ENCODE measurements at places on chromosomes 13 and 19.

DNA sequence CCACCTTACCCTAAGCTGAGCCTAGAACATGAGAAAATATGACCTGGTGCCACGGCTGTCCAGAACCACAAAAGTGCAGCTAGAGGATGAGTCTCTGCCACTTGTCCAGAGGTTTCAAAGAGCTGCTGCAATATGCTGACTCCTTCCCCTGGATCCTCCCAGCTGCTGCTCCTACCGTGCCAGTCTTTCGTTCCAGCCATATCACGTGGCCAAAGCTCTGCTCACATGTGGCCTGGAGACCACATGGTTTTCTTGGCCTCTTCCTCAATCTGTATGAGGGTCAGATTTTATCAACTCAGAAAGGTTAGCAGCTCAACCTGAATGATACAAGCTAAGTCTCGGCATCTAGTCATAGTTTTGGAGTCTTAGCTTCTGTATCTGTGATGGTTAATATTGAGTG, 3.2 kb upstream of the SACS start:
- DNase-seq, result no peak

- no peak for DNase-seq
Observed at GRCh38 chr19:29843180-29844051, 31.6 kb downstream of the CCNE1 start.

GRCh38 chr19:3096267-3096901, 2.2 kb downstream of the GNA11 start:
- DNase-seq, result no peak

DNA sequence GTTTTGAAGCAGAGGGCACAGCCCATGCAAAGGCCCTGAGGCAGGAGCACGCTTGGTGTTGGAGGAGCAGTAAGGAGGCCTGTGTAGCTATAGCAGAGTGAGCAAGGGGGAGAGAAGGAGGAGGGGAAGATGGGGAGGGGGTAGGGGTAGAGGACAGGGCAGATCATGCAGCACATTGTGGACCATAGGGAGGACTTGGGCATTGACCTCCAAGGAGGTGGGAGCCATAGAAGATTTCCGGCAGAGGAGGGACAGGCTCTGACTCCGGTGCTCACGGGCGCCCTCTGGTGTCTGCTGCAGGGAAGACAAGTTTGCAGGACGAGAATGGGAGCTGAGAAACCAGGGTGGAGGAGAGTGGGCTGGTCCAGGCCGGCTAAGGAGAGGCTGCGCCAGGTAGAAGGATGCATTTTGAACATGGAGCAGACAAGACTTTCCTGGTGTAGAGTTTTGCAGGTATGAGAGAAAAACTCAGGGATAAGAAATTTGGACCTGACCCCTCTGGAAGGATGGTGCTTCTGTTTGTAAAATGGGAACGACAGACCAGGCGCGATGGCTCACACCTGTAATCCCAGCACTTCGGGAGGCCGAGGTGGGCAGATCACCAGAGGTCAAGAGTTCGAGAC, 13.7 kb upstream of the CREB3L3 start:
- peak; percentile 85 for DNase-seq

DNA sequence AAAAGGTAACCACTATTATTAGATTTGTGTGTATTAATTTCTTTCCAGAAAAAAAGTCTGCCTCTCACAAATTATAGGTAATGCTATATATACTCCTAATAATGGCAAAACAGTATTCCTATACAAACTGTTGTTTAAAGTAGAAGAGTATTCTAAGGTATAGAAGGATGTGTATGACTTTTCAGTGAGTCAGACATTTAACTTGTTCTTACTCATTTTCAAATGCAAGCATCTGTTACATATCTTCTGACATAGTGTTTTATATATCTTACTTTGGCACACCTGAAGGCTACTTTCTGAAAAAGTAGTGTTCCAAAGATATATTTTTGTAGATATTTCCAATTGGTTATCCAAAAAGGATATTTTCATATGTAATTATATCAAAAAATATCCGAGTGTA, 3.5 kb upstream of the SLITRK5 start:
- no peak for DNase-seq

DNA sequence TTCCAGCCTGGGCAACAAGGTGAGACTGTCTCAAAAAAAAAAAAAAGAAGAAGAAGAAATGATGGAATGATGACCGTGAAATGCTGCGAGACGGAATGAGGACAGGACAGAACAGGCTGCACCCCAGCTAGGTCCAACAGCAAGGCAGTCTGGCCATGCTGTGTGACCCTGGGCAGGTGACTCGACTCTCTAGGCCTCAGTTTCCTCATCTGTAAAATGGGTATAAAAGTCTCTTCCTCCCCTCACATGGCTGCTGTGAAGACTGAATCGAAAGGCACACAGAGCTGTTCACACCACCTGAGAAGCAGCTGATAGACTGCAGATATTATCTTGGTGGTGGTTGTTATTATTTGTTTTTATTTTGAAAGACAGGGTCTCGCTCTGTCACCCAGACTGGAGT, 22.3 kb downstream of the PTPRS start:
- no peak for DNase-seq

DNA sequence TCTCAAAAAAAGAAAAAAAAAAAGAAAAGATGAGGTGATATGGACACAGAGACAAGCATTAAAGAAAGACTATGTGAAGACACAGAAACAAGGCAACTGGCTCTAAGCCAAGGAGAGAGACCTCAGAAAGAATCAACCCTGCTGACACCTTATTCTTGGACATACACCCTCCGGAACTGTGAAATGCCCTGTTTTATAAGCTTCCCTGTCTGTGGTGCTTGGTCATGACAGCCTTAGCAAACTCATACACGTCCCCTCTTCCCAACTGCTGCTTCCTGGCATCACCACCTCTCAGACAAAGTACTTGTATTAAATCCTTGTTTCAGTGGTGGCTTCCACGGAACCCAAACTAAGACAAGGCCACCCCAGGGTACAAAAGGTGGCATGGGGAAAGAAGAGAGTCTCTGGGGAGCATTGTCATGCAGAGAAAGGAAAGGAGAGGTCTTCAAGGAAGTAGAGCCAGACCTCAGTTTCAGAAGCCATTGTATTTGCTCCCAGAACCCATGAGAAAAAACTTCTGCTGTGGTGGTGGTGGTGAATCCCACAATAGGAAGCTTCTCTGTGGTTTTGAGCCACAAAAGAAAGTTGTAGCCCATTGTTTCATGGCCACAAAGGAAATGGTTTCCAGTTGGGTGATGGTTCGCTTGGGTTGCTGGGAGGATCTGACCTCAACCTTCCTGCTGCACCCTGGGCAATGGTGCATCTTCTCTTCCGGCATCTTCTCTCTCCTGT, 16.3 kb upstream of the TSPAN16 start:
- DNase-seq, result peak; percentile 73

DNA sequence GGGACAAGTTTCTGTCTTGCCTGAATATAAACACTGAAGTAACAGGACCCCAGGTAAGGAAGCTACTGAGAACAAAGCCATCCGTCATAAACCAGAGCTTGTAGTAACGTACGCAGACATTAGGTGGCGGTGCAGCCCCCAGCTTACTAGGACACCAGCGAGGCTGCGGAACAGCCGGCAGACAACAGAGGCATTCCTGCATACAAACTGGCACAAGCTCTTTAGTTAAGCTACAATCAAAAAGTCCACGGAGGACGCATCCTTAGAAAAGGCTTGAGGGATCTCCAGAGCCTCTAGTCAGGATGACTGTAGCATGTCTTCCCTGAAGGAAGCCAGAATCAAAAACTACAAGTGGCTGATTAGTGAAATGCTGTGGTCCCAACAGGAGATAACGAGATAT, 26.2 kb downstream of the ZNF160 start:
- DNase-seq, result no peak

GRCh38 chr19:4557144-4557970, 2.1 kb downstream of the SEMA6B start:
- no peak for DNase-seq

GRCh38 chr19:1283207-1283916, 2.3 kb upstream of the EFNA2 start:
- peak; percentile 26 for DNase-seq

DNA sequence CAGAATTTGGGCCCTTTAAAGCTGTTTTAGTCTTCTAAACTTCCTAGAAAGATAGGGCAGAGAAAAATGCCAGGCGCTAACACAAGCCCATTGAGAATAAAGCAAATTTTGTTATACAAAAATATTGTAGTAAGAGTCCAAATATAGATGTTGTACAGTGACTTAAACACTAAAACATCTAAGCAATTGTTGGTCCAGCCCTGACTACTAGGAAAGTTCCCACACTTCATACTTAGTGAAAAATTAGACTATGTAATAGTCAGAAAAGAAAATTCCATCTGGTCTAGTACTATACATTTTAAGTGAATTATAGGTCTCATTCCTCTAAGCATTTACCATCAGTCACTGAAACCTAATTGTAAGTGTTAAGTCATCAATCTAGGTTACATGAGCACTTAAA, 1518.3 kb upstream of the SLC10A2 start:
- no peak for DNase-seq

DNA sequence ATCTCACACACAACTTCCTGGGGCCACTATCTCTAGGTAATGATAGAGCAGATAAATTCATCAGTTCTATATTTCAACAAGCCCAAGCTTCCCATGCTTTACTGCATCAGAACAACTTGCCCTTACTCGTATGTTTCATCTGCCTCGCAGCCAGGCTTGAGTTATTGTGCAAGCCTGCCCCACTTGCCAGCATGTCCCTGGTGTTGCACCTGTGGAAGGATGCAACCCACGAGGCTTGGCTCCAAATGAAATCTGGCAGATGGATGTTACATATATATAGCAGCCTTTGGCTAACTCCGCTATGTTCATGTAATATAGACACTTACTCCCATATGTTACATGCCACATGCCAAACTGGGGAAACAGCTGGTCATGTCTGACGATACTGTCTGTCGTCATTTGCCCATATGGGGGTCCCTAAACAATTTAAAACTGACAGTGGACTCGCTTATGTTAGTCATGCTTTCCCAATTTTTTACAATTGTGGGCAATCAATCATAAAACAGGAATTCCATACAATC, 6.2 kb downstream of the ERVK3-1 start:
- DNase-seq, result no peak

GRCh38 chr13:36337938-36338641, 8.1 kb downstream of the SPART start:
- no peak for DNase-seq

- DNase-seq, result no peak
Observed at GRCh38 chr19:57016076-57016475, 103.7 kb upstream of the USP29 start.

DNA sequence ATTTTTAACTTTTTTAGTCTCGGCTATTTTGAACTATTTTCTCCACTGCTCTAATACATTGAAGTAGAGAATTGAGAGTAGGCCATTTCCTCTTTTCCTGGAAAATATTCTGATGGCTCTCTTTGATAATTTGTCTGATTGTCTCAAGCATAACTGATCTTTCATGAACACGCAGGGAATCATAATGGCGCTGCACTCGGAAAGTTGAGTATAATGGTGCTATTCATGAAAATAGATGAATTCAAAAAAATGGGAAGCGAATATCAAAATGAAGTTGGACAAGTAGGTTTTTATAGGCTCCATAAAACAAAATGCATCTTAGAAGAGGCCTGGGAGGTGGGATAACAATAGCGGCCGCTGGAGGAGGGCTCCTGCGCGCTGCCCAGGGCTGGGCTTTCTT, 29.0 kb downstream of the COL4A2 start:
- DNase-seq, result no peak

DNA sequence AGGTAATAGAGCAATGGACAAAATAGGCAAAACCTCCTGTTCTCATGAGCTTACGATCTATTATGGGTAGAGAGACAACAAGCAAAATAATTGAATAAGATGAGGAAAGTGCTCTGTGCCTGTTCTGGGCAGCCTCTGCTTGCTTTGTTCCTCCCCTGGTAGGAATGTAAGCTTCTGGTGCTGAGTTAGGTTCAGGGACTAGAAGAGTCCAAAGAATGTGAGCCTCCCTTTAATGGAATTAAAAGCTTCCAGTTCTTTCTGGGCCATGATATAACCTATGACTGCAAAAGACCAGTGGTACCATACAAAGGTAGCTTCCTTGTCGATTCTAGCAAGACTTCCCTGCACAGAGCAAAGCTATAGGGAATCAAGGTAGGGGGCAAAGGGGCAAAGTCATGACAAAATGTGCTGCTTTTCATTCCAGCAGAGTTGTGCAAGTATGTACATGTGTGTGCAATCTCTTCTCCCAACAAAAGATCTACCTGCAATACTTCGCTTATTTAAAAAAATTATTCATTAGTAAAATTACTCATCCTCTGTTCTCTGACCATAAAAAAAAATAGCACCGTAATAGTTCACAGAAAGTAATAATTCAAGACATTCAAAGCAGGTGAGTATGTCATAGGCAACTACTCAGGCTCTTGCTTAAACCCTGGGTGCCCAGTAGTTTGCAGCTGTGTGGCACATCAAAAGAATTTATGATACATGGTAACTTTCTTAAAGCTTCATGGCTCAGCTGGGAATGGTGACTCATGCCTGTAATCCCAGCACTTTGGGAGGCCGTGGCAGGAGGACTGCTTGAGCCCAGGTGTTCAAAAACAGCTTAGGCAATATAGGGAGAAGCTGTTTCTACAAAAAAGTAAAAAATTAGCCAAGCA, 21.4 kb downstream of the ACOD1 start:
- DNase-seq, result no peak

GRCh38 chr13:27132538-27132937, 39.1 kb downstream of the USP12 start:
- DNase-seq, result no peak
